Activated naive CD4-positive, alpha-beta T cell treated with anti-CD3 and anti-CD28 coated beads, Interleukin-2, amount 50 U/mL, for 72 hours (primary cell): ENCODE measurements at places on chromosomes 5 and 9.

- no peak for DNase-seq
Observed at GRCh38 chr9:35869621-35870216, 482 bp downstream of the OR13J1 start.

GRCh38 chr5:103821361-103821760 is 258.8 kb upstream of the NUDT12 start:
- no peak for DNase-seq

GRCh38 chr9:123355761-123356431 is at the start of gene CRB2:
Gene CRB2 (plus strand): TSS chr9:123356197. CDS start chr9:123356261, 64 bp downstream.
- no peak for DNase-seq

DNA sequence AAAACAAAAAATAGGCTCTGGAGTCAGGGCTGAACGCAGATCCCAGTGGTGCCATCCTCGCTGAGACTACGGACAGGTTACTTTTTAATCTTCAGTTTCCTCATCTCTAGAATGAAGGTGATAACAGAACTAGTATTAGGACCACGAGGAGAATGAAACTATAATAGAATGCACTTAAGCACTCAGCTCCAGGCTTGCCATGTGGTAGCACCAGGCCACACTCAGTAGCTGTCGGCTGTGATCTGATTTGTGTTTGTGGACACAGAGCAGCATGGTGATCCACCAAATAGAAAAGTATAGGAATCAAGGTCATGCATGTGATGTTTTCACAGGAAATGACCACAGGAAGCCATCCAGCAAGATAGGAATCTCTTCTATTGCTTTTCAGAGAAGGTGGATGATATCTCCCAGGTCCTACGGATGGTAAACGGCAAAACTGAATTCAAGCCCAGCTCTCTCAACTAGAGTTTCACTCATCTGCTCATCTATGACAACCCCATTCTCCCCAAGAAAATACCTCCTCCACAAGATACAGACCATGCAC is 498.0 kb downstream of the SPOCK1 start:
- DNase-seq = no peak

DNA sequence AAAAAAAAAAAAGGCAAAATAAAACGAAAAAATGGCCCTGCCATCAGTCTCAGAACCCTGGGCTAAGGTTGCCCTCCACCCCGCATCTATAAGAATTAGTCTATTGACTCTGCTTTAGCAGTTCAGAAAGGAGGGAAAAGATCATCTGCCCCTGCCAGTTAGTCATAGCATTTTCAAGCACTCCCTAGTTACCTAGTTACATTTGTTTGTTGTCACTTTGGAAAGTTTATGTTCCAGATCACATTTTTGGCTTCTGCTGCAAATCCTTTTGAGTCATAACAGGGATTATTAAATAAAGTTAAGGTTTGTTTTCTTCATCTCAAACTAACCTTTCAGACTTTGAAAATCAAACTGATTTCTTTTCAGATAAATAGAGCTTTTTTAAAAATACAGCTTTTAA is 52.1 kb downstream of the AQP7 start:
- DNase-seq = no peak

GRCh38 chr5:91160714-91161285 is 222.3 kb downstream of the ARRDC3 start:
- DNase-seq = no peak

DNA sequence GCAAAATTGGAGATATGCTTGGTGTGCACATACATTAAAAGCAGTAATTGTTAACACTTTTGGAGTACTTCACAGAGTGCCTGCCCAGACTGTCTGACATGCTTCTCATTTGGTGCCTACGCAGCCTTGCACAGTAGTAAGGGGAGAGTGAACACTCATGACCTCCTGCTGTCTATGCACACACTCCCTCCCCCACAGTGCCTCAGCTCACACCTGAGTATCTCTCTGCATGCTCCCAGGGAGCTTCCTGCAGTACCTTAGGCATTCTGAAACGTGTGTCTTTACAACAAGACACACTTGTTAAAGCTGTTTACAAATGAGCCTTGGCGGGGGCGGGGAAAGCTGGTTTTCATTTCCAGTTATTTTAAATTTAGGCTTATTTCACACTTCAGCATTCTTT is 18.0 kb downstream of the MAP3K1 start:
- DNase-seq = no peak

- no peak for DNase-seq
Observed at GRCh38 chr5:5332287-5332686, 90.2 kb upstream of the ICE1 start.

DNA sequence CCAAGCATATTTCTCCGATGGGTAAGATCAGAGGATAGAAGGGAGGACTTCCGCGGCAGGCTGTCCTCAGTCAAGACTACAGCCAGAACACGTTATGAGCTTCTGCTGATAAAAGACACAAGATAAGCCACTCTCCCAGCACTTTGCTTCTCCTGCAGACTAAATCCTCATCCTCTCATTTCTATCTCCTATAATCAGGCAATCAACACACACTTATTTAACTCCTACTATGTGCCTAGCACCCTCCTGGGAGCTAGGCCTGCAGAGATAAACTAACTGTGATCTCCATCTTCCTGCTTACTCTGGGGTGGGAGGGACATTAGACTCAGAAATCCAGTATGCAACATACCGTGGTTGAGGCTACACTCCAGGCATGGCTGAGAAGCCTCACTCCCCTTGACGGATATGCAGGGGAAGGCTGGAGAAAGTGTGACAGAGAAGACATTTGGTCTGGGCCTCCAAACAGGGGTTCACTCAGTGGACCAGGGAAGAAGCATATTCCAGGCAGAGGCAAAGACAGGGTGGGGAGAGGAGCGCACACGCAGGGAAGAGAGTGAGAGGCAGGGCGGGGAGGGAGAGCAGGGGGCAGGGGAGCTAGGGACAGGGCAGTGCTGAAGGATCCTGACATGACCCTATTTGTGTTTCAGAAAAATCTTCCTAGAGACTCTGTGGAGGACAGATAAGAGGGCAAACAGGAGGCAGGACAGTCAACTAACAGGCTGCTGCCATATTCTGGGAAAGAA is 274.1 kb downstream of the DENND1A start:
- no peak for DNase-seq

GRCh38 chr5:78295035-78295961 is 800 bp upstream of the AP3B1 start:
- peak; percentile 52 for DNase-seq

DNA sequence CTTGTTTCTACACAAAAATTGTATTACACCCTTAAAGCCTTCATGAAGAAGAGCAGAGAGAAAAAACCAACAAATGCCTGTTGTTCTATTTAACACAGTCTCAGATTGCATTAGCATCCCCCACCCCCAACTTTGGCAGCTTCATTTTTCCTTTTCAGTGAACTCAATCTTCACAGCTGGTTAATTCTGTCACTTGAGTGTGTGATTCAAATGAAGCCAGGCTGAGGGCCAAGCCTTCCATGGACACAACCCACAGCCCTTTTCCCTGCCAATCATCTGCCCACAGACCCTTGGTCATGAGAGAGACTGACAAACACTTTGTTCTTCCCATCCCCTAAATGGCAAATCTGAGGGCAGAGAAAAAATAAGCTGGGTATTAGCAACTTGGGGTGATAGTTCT is 217.5 kb upstream of the NMUR2 start:
- no peak for DNase-seq

DNA sequence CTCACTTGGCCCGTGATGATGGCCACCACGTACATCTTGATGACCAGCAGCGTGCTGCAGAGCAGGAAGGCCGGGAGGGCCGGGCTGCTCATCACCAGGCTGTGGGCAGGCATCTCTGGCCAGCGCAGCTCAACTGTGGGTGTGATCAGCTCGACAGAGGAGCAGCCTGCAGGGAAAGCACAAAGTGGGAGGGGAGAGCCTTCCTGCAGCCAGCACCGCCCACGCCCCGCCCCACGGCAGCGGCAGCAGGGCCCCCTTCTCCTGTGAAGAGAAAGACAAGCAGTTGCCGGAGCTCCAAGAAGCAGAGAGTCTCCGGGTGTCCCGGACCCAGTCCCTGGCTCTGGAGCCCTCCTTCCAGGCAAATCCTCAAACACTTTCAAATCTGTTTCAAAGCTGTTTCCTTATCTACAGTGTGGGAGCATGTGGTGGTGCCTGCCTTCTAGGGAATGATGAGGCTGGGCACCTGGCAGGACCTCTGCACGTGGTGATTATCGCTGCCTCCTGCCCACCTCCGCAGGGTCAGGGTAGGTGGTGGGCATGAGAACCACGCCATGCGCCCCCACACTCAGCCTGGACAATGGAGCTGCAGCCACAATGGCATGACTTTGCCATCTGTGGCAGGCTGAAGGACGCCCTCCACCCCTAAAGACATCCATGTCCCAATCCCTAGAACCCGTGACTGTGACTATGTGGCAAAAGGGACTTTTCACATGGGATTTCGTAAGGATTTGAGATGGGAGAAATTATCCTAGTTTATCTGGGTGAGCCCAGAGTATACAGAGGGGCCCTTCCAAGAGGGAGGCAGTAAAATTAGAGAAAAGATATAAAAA is at the start of gene PTGES:
TSS of gene PTGES (minus strand) at position 143 of the 830 bp plus-strand sequence. CDS start at position 113, 30 bp downstream.
- DNase-seq = no peak

- no peak for DNase-seq
Observed at GRCh38 chr5:113909782-113910181, 396.3 kb downstream of the YTHDC2 start.

DNA sequence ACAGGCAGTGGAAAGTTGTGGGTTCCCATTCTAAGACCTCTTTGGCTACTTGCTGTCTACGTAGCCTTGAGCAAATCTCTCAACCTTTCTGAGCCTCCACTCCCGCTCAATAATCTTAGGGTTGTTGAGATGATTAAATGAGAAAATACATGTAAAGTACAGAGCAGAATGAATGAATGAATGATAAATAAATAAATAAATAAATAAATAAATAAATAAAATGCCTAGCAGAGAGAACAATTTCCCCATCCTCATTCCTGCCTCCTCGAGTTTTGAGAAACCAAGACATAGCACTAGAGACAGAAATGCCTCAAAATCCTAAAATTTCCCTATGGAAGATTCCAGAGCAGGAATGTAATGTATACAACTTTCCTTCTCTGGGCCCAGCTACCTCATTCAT is 128.3 kb upstream of the RAD23B start:
- DNase-seq = no peak

DNA sequence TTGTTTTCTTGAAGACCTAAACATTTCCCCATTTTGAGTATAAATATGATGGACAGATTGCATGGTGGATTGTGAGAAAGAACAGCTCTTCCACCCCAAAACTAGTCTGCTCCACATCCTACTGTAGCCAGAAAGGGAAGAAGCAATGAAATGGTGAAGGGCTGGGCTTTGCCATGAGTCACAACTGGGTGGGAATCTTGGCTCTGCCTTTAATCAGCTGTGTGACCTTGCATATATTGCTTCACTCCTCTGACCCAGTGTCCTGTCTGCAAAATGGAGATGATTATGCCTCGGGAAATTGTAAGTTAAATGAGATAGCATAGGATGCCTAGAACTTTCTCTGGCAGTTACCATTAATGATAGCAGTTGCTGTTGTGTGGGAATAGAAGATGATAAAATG is 101.9 kb downstream of the PDE8B start:
- no peak for DNase-seq

GRCh38 chr9:124513376-124513994 is 6.3 kb upstream of the NR5A1 start:
- no peak for DNase-seq

DNA sequence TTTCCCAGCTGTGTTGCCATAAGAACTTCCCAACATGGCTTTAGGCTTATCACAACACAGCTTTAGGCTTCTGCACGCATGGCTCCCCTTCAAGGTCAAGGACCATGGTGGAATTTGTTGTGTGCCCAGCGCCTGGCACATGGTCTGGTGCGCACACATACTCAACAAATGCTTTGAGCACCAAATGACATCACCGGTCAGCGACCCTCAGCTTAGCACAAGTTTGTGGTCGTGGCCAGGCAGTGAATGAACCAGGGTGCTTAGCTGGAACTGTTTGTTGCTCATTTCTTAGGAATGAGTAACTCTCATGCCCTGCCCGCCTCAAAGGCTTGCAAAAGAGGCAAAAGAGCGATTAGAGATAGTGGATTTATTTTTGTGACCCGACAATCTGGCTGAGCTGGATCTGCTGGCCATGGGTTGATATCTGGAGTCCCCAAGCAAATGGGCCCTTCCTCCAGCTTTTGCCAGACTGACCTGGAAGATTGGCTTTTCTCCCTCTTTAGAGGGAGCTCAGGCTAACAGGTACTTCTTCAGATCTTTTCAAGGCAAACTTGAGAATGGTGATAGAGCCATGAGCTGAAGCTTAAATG is 58.9 kb downstream of the DAP start:
- no peak for DNase-seq

GRCh38 chr9:87309236-87309635 is 188.4 kb upstream of the DAPK1 start:
- no peak for DNase-seq

GRCh38 chr5:82707741-82708140 is 369.5 kb downstream of the TMEM167A start:
- no peak for DNase-seq

- DNase-seq = no peak
Observed at GRCh38 chr9:95268681-95269080, 48.8 kb downstream of the FANCC start.

DNA sequence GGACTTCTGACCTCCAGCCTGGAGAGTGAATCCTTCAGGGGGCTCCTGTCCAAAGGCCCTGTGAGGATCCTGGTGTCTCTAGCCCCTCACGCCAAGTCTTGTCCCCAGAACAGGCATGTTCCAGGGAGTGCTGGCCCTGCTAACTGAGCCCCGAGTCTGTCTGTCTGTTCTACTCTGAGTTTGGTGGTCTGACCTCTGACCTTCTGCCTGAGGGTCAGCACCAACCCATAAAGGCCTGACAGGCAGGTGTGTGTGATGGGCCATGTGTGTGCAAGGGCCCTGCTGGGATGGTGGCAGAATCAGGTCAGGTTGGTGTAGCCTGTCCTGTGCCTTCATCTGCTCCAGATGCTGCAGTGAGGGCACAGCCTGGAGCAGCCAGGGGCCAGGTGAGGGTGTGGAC is 46.3 kb downstream of the PHF2 start:
- no peak for DNase-seq

- DNase-seq = no peak
Observed at GRCh38 chr5:149042865-149043264, 20.0 kb downstream of the SH3TC2 start.

GRCh38 chr5:4634342-4634741 is 505.8 kb upstream of the ADAMTS16 start:
- no peak for DNase-seq

- no peak for DNase-seq
Observed at GRCh38 chr9:72351538-72352453, 13.2 kb downstream of the ZFAND5 start.

GRCh38 chr5:123208668-123209501 is 119.8 kb downstream of the PRDM6 start:
- no peak for DNase-seq

DNA sequence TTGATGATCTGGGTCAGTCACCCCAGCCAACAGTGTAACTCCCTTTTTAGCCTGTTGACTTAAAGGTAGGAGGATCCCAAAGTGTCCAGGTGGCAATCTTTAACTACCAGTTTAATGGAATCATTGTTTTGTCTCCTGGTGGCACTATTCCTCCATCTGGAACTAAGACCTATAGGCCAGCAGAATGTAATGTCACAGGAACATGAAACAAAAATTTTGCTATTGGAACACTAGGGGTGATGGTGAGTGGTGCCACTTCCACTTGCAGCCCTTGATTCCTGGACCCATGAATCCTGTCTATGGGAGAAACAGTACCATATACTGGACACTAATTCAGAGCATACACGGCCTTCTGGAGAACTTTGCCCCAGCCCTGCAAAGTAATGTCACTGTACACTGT is 219.5 kb upstream of the RASA1 start:
- no peak for DNase-seq

- DNase-seq = no peak
Observed at GRCh38 chr5:179873588-179874110, 15.0 kb upstream of the MRNIP start.
